ENCODE measurements at places on chromosomes 11 and 22. TPM values are rescaled to one million over a fixed set of nuclear protein-coding genes. Genes with fewer than 3 reads are reported as not detected.

GRCh38 chr22:49712195-49712791, 115.4 kb downstream of the BRD1 start:
- DNase-seq: no peak

- no peak for DNase-seq
These were observed 66.1 kb upstream of the ARHGAP20 start for GRCh38 chr11:110778343-110778742.

- peak; percentile 76 for DNase-seq
These were observed 25.1 kb downstream of the KCNQ1OT1 start for GRCh38 chr11:2674658-2675131.

DNA sequence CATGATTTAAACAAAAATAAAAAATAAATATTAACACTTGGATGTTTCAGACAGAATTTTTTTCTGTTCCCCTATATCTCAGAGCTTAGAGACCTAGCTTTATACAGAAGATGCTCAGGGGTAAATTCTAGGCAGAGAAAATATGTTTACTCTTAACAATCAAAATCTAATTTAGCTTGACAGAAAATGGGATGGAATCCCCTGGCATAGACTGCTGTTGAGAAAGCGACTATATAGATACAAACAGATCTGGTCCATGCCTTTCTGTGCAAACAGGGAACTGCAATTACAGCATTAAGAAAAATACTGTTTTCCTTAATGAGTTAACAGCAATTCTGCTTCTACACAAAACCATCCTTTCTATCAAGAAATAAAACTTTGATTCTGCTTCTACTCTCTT, 14.6 kb downstream of the SIAE start:
- no peak for DNase-seq

DNA sequence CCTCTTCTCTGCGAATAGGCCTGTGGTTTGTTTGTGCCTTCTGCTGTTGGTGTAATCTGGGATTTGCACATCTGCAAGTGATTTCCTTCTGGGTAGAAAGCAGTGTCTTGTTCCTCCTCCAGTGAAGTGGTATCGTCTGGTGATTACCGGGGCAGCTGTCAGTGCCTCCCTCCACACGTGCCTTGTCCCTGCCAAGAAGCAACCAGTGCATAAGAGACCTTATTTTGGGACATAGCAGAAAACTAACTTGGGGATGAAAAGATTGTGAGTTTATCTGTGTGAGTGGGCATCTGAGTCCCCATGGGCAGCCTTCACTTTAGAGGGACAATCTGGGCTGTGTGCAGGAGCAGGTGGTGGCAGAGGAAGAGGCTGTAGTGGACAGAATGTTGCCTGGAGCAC, 71.5 kb upstream of the SORL1-AS1 start:
- DNase-seq: no peak

- peak; percentile 62 for DNase-seq
These were observed 53.2 kb downstream of the CHRDL2 start for GRCh38 chr11:74678041-74678440.

DNA sequence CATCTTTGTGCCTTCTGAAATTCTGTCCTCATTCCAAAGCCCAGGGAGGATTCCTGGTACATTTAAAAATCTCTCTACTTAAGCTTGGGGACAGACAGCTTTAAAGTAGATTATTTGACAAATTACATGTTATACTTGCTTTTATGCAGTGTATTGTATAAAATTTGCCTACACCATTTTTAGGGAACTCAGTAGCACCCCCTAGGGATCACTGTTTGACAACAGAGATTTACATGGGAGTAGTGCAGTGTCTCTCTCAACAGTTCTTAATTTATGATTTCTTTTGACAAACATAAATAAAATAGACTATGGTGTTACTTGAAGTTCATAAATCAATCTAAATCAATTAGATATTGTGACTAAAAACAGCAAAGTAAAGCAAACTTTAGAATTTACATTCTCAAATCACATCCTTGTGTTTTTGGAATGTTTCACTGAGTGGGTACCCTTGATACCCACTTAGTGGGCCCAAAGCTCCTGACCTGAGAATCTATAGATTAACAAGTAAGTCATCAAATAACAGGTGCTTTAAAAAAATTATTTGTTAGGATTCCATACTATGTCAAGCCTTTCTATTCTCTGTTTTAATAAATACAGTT, 428.8 kb downstream of the DYNC2H1 start:
- DNase-seq: no peak

DNA sequence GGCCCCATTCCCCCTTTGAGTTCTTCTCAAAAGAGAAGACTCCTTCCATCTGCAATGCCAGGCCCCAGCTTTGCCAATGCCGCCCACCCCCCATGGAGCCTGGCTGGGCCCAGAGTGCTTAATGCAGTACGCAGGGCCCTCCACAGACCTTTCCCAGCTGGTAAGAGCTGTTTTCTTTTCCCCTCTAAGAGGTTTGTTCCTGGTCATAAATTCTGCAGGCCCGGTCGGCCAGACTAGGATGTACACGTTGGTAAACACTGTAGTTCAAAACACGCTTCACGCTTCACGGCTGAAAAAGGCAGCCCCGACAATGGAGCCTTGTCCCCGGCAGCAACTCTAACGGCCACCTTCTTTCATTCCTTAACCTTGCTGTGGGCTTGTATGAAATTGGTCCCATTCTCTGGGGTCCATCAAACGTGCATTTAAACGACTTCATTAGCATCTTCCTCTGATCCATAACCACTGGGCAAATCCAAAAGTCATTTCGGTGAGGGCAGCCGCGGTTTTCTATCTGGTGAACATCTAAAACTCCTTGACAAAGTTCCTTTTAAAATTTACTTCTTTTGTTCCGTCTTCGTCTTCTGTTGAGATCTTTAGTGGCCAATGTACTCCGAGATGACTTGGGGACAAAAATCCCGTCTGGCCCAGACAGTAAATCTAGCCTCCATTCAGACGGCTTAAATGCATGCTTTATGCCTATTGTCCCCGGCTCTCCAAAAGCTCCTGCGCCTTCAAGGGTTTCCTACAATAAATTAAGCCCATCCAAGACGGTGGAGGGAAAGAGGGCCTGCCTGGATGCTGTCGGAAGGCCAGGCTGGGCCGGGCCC, 60.0 kb upstream of the MYEOV start:
- peak; percentile 47 for DNase-seq

- no peak for DNase-seq
These were observed 3.6 kb downstream of the C11orf87 start for GRCh38 chr11:109425554-109425953.

- no peak for DNase-seq
These were observed 80.1 kb upstream of the CD44 start for GRCh38 chr11:35058669-35059434.

GRCh38 chr11:73555615-73556014, 42.3 kb downstream of the FAM168A start:
- no peak for DNase-seq

GRCh38 chr11:26762089-26762488, 40.2 kb upstream of the SLC5A12 start:
- no peak for DNase-seq

Gene TBCEL
- 23.6 TPM for total RNA-seq

Gene CDKN1C
- total RNA-seq: 252 TPM

Gene GRAMD1B
- 7.7 TPM for total RNA-seq

Gene APOA4
- total RNA-seq: 15.0 TPM

Gene MYO18B
- 0.10 TPM for total RNA-seq
